Colonic mucosa (tissue), 4 donors: ENCODE measurements at places on chromosomes 4 and X. TPM values are rescaled to one million over a fixed set of nuclear protein-coding genes. Genes with fewer than 3 reads are reported as not detected.
A peak's percentile ranks its signal among the peaks of the same experiment; 100 is the strongest.

DNA sequence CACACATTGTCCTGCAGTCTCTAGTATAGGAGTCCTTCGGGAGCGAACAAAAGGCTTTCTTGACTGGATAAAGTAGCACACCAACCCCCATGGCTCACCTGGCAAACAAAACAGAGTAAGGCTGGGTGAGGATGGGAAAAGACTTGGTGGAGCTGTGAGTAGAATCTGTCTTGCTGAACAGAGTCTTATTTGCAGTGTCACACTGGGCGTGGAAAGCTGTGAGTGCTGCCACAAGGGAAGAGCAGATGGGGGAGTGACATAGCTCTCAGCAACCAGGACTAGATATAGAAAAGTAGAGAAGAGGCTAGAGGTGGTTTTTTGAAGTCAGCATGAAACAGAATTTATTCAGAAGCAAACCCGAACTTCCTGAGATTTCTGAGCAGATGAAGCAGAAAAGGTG lies 137.2 kb upstream of the ESX1 start:
- no peak for DNase-seq
- no peak overlapping the region for H3K4me3 ChIP-seq
- H3K4me1 ChIP-seq = no peaks in the 10 kb centered on the region
- H3K27ac ChIP-seq = no peak overlapping the region

GRCh38 chrX:104864296-104864695 lies 298.3 kb downstream of the IL1RAPL2 start:
- no peaks in the 10 kb centered on the region for H3K4me1 ChIP-seq
- H3K36me3 ChIP-seq = no peaks in the 10 kb centered on the region
- H3K27me3 ChIP-seq = no peaks in the 10 kb centered on the region
- no peak overlapping the region for H3K4me3 ChIP-seq

DNA sequence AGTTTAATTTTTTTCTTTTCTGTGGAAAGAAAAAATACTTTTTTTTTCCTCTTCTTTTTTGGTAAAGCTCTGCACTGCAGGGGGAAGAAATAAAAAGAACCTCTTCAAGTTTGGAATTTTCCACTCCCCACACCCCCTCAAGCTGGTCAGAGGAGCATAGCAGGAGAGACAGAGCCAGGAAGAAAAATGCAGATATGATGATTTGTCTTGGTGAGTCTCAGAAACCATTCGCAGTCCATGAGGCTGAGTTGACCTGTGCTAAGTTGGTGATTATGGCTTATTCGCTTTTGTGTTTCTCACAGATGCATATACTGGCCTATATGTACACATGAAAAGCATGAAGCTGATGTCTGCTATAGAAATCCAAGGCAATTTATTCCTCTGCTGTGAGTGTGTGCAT lies 205.9 kb downstream of the LDB2 start:
- H3K27me3 ChIP-seq = no peaks in the 10 kb centered on the region
- H3K27ac ChIP-seq = no peak overlapping the region

DNA sequence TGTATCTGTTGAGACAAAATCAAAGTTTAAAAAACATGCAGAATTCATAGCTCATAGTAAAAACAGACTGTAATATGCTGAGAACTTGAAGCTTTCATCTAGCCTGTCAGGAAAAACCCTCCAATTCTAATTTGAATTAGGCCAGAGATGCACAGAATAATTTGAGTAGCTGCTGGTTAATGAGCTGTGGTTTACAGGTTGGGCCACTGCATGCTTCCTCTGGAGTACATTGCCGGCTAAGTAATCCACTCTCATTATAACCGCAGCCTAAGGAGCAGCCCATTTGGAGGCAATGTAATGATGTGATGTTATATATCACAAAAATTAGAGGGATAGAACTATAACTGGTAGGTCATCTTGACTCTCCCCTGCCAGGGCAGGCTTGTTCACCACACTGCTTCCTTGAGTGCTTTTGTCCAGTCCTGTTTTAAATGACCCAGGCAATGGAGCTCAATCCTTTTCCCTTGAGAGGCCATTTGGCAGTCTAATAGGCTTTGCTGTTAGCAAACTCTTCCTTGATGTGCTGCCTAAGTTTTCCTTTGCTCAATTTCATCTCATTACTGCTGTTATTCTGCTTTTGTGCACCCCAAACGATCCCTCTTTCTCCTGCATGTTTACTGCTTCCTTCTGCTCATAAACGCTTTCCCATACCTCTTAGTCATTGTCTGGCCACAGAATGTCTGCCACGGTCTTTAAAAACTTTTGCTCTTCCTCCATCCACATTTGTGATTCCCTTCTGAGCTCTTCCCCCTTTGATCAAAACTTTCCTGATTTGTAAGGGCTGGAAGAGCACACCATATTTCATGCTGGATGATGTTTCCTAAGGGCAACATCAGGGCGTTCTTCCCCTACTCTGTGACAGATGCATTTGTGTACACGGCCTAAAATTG lies 230.9 kb downstream of the C4orf33 start:
- H3K27me3 ChIP-seq = no peaks in the 10 kb centered on the region
- no peaks in the 10 kb centered on the region for H3K4me1 ChIP-seq
- H3K27ac ChIP-seq = no peak overlapping the region
- no peaks in the 10 kb centered on the region for H3K36me3 ChIP-seq
- H3K4me3 ChIP-seq = no peak overlapping the region
- DNase-seq = no peak

SPP1 gene
- total RNA-seq = 11.6 TPM

- DNase-seq = no peak
- H3K27ac ChIP-seq = no peak overlapping the region
- H3K36me3 ChIP-seq = no peaks in the 10 kb centered on the region
- H3K4me1 ChIP-seq = no peaks in the 10 kb centered on the region
Measured at GRCh38 chr4:71932941-71933340, 98.9 kb upstream of the NPFFR2 start.

UNC5C gene
- total RNA-seq = 4.2 TPM

VSIG1 gene
- total RNA-seq = 0.16 TPM

GRCh38 chr4:151198748-151199147 lies 78.2 kb upstream of the PRSS48 start:
- H3K36me3 ChIP-seq = no peaks in the 10 kb centered on the region
- H3K27me3 ChIP-seq = no peaks in the 10 kb centered on the region
- DNase-seq = no peak
- no peaks in the 10 kb centered on the region for H3K4me1 ChIP-seq
- no peak overlapping the region for H3K27ac ChIP-seq
- no peak overlapping the region for H3K4me3 ChIP-seq

XK gene
- total RNA-seq = 25.2 TPM

ANXA10 gene
- not detected for total RNA-seq

- no peaks in the 10 kb centered on the region for H3K4me1 ChIP-seq
- H3K27me3 ChIP-seq = no peaks in the 10 kb centered on the region
- no peak overlapping the region for H3K27ac ChIP-seq
Measured at GRCh38 chr4:1928356-1929239, 57.4 kb downstream of the NSD2 start.

DNA sequence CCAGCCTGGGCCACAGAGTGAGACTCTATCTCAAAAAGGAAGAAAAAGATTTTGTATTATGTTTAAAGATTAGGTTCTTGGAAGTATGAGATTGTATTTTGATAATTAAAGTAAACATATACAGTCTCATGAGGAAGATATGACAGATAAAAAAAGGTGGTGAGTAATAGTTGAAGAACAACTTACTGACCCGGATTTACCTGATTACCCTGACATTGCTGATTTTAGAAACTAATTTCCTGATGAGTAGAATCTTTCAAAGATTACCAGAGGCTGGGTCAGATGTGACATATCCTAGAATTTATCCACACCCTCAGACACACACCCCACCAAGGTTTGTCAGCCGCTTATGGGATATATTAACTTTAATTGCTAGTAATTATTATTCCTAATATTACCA lies 9.5 kb downstream of the CDKL5 start:
- DNase-seq = no peak
- H3K36me3 ChIP-seq = no peaks in the 10 kb centered on the region
- H3K27me3 ChIP-seq = no peaks in the 10 kb centered on the region
- no peak overlapping the region for H3K27ac ChIP-seq

REST gene
- total RNA-seq = 27.8 TPM

NCAPG gene
- total RNA-seq = 38.8 TPM

DNA sequence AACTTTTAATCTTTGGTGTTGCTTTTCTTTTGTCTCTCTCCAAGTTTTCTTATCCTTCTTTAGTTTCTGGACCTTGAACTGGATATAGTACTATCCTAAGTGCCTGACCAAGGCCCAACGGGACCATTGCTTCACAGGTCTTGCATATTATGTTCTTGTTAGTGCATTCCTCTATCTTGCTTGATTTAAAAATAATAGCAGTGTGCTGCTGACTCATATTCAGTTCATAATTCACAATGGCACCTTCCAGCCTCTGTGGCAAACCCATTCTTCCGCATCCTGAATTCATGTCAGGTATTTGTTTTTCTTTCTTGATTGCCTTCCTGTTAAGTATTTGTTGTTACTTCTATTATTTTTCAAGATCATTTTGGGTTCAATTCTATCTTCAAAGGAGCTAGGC lies 197.1 kb upstream of the GIMD1 start:
- no peak overlapping the region for H3K27ac ChIP-seq
- H3K4me3 ChIP-seq = no peak overlapping the region
- no peaks in the 10 kb centered on the region for H3K27me3 ChIP-seq
- no peak for DNase-seq

- H3K27ac ChIP-seq = peak overlapping the region; percentile 98
- no peaks in the 10 kb centered on the region for H3K4me1 ChIP-seq
- no peaks in the 10 kb centered on the region for H3K36me3 ChIP-seq
- peak overlapping the region; percentile 66 for H3K4me3 ChIP-seq
- H3K27me3 ChIP-seq = no peaks in the 10 kb centered on the region
Measured at GRCh38 chrX:78104447-78105176, 564 bp downstream of the PGK1 start.

GRCh38 chr4:6231663-6232165 lies 31.4 kb upstream of the JAKMIP1 start:
- no peak overlapping the region for H3K4me3 ChIP-seq
- no peak overlapping the region for H3K27ac ChIP-seq
- no peak for DNase-seq
- no peaks in the 10 kb centered on the region for H3K4me1 ChIP-seq
- no peaks in the 10 kb centered on the region for H3K27me3 ChIP-seq

GRCh38 chr4:108965472-108966076 lies 202.7 kb upstream of the ETNPPL start:
- no peak for DNase-seq
- H3K27me3 ChIP-seq = no peaks in the 10 kb centered on the region
- no peaks in the 10 kb centered on the region for H3K36me3 ChIP-seq
- H3K4me1 ChIP-seq = no peaks in the 10 kb centered on the region

DNA sequence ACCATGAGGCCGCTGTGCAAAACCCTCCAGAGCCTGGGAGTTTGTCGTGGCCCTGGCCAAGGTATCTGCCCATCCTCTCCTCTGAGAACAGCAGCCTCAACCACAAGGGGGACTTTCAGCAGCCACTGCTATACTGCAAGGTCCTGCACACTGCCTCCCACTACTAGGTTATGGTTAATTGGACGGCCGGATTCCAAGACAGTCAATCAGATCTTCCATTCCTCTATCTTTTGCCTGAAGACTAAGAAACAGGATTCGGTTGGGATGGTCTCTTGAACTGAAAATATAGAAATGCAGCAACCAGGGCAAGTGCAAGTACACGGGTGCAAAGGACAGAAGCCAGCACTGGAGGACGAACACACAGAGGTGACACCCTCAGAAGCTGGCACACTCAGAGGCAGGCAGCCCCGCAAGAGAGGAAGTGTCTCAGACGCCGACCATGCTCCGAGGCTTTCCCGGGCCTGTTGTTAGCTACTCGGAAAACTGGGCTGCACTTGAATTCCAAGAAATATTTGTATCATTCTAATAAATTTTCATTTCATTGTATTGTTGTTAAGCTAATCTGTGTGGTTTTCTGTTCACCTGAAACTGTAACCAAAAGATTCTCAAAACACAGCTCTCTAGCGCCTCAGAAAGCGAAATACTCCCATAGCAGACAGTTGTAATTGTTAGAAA lies 63.3 kb downstream of the AFAP1 start:
- H3K36me3 ChIP-seq = no peaks in the 10 kb centered on the region
- H3K4me1 ChIP-seq = no peaks in the 10 kb centered on the region
- no peaks in the 10 kb centered on the region for H3K27me3 ChIP-seq
- DNase-seq = no peak

DNA sequence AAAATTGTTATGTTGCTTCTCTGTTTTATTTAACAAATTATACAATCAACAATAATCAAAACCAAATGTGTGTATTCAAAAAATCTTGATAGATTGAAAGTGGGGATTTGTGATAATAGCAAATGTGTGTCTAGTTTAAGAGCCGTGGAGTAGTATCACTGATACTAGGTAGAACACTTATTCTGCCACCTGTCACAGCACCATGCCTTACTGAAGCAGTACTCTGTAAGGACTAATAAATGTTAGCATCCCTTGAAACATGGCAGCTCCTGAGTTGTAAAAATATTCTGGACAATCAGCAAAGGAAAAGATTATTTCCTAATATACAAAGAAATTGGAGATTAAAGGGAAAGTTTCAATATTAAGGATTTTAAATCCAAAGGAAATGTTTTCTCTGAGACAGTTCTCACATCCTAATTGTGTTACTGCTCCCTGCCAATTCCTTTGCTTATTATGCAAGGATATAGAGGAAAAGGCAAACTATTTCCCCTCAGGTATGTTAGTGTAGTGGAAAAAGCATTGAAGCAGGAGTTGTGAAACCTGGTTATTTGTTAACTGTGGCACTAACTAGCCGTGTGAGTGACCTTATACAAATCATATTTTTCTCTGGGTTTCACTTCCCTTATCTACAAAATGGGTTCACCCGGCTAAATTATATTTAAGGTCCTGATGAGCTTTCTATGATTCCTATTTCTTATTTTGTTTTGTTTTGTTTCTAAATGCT lies 303.1 kb downstream of the ARHGAP24 start:
- no peaks in the 10 kb centered on the region for H3K27me3 ChIP-seq
- H3K27ac ChIP-seq = peak overlapping the region; percentile 42
- H3K4me1 ChIP-seq = no peaks in the 10 kb centered on the region
- no peak for DNase-seq
- H3K36me3 ChIP-seq = no peaks in the 10 kb centered on the region

- H3K27me3 ChIP-seq = no peaks in the 10 kb centered on the region
- no peak overlapping the region for H3K4me3 ChIP-seq
- no peaks in the 10 kb centered on the region for H3K4me1 ChIP-seq
- no peak for DNase-seq
Measured at GRCh38 chr4:145871209-145871608, 67.4 kb downstream of the ZNF827 start.

- DNase-seq = peak; percentile 41
- no peak overlapping the region for H3K27ac ChIP-seq
- no peaks in the 10 kb centered on the region for H3K27me3 ChIP-seq
- no peaks in the 10 kb centered on the region for H3K4me1 ChIP-seq
- no peak overlapping the region for H3K4me3 ChIP-seq
Measured at GRCh38 chrX:71650333-71650969, 16.9 kb upstream of the LOC101059915 start.

DNA sequence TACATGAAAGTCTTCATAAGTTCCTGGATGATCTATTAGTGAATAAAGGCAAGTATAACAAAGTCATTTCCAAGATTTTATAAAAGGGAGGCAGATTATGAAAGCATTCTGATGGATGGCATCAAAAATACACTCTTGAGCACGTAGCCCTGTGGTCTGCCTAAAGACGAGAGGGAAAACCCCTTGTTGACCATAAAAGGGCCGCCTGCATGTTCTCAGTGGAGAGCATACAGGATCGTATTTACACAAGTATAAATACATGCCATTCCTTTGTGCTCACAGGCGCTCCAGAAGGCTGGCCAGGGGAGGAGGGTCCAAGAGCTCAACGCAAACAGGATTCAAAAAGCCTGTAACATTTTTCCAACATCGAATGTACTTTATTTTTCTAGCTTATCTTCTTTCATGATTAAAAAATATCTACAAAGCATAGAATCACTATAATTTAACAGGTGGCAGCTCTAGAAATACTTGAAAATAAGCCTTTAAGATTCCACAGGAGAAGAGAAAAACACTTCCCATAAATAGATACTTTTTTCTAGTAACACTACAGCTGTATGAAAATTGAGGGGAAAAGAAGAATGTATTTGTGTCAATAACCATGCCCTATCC lies 29.6 kb downstream of the PDGFC start:
- no peaks in the 10 kb centered on the region for H3K4me1 ChIP-seq
- H3K27me3 ChIP-seq = no peaks in the 10 kb centered on the region
- H3K36me3 ChIP-seq = no peaks in the 10 kb centered on the region
- H3K4me3 ChIP-seq = no peak overlapping the region
- DNase-seq = peak; percentile 26

CNKSR2 gene
- 0.32 TPM for total RNA-seq
